ENCODE measurements at places on chromosomes 2 and 18.

DNA sequence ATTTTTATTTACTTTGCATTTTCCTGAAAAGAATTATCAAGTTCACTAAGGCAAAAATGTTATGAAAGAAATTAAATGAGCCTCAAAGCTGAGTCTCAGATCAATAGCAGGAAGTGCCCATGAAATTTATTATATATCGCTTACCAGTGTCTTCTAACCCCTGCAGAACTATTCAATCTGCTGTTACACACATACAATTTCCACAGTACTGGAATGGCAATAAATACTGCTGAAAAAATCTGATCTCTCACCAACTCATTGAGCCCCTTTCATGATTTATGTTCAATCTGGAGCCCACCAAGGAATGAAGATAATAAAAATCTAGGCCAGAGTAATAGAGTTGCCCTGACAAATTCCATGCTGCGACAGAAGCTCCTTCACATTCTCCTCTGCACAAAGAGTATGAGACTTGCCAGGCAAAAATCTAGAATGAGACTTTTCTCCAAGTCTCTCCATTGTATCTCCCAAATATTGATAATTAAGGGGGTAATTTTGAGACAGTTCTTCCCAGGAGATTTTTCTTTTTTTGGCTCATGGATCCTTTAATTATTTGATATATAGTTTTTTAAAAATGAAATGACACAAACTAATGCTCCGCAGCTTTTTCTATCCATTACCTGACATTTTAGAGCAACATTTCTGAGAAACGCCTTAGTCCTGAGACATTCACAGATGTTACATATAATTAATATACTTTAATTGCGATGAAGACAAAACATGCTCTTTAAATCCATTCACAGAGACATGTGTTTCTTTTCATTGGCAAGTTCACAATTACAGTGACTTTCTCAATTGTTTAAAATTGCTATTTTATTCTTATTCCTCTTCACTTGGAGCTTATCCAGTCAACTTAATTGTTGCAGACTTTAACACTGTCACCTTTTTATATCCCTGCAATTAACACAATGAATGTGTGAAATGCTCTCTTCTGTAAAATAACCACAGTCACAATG lies 1020.4 kb downstream of the CBLN2 start:
- DNase-seq, result no peak

- no peak for DNase-seq
These were observed 62.0 kb downstream of the REEP1 start for GRCh38 chr2:86275384-86275799.

GRCh38 chr2:68912732-68913131 lies 40.0 kb downstream of the GKN2 start:
- no peak for DNase-seq

DNA sequence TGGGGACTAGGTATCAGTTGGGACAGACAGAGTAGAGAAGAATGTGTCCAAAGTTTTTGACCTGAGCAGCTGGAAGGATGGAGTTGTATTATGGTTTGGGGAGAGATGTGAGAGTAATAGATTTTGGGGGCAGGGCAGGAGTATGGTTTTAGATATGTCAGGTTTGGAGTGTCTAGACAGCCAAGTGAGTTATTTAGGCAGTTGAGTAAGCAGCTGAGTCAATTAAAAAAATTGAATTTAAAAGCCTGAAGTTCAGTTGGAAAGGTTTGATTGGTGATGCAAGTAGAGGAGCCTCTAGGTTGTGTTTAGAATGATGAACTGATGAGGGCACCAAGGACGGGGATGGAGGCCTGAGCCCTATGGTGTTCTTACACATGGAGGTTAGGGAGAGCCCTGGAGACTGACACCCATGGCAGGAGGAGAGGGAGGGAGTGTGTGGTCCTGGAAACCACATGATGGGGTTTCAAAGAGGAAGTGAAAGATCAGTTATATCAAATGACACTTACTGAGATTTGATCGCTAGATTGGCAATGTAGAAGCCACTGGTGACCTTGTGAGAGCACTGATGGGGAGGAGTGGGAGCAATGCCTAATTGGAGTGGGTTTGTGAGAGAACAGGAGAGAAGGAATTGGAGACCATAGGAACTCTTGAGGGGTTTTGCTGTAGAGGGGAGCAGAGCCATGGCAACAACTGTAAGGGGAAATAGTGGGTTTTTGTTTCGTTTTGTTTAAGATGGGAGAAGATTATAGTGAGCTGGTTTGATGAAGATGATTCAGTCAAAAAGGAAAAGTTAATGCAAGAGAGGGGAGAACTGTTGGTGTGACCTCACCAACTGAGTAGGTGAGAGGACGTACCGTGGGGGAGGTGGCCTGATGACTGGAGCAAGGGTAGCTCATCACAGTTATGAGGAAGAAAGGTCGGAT lies 10.3 kb downstream of the ITGA6 start:
- no peak for DNase-seq
